Activated CD4-positive, CD25-positive, alpha-beta regulatory T cell (primary cell): ENCODE measurements at places on chromosomes 1 and 21.

- no peak for DNase-seq
Measured at GRCh38 chr1:179217943-179218507, 11.5 kb downstream of the ABL2 start.

GRCh38 chr1:232378266-232379062 lies 251.5 kb downstream of the SIPA1L2 start:
- no peak for DNase-seq

GRCh38 chr1:110639724-110640386 lies 33.7 kb upstream of the KCNA2 start:
- no peak for DNase-seq

GRCh38 chr1:1136547-1137230 lies 20.8 kb upstream of the C1orf159 start:
- DNase-seq, result no peak

GRCh38 chr1:229941831-229942230 lies 125.2 kb upstream of the GALNT2 start:
- DNase-seq, result no peak
